ENCODE measurements at places on chromosomes 2 and 18. TPM values are rescaled to one million over a fixed set of nuclear protein-coding genes. Genes with fewer than 3 reads are reported as not detected.

DNA sequence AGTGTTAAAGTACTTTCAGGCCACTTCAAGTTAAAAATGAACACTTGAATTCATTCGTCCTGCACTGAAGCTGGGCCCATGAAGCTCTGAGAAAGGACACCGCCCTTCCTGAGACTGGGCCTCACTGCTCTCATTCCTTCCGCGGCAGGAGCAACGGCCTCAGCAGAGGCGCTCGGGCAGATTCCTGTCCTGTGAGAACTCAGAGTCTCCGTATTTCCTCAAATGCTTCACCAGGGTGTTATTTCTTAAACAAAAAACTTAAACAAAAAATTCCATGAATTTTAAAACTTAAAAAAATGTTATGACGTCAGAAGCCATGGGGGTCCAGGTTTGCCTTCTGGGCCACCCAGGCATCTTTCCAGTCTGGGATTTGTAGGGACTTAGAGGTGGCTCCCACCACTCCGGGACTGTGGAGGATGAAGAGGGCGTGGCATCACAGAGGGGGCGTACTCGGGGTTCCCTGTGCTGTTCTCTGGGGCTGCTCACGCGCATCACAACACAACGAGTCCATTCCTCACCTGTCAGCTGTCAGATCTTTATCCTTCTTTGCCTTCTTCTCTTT lies 115.9 kb upstream of the ASB18 start:
- DNase-seq = no peak

DNA sequence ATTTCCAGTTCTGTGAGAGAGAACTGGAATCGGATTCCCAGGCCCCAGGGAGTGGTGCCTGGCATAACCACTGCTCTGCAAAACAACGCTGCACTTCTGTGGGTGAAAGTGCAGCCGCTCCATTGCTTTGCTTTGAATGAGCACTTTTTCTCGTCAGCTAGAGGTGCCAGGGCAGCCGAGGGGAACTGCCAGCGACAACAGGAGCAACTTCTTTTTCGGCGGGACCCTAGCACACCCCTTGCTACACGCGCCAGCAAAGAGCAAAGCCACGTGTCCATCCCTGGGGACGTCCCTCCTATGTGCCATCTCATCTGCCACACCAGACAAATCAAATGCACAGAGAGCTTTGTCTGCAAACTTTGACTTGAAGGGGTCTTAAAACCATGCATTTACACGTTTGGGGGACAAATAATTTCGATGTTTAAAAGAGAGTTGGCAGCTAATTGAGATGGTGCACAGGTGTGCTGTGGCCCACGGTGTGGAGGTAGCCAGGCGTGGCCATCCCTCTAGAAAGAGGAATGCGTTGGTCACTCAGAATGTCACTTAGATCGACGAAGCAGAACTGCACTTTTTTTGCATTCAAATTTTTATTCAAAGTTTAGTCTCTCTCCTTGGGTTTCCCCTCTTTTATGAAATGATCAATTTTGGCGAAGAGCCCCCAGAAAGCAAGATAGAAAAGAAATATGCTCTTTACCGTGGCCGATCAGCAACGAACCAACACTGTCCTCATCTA lies 151.8 kb downstream of the MBP start:
- DNase-seq = no peak

- no peak for DNase-seq
These were observed 29.8 kb upstream of the RMP24 start for GRCh38 chr18:35942661-35943060.

Gene ASIC4
- not detected for total RNA-seq

Gene MC5R
- not detected for total RNA-seq

Gene ABCB11
- total RNA-seq = not detected

DNA sequence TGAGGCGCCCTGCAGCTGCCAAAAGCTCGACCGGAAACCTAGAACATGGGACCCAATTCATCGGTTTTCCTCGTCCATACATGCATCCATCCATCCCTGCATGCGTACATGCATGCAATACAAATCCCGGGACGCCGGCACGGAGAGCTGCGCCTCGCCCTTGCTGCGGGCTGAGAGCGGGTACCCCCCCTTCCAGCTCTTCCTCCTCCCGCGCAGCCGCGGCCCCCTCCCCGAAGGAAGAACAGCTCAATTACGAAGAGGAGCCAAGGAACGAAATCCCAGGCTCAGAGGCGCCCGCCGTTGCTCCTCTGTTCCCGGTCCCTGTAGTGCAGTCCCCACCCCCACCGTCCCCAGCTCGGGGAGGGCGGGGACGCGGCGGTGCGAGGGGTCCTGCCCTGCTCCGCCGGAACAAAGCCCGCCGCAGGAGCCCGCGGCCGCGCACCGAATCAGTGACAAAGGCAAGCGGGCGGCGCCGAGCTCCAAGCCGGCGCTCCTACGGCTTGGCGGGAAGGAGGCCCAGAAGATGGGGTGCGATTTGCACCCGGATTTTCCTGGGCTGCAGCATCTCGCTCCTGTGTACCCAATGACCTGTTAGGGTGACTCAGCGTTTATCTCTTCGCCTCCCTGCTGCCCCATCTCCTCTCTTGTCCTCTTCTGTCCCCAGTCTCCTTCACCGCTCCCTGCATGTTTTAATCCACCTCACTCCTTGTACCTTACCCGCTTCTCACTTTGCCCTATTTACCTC lies 8.9 kb upstream of the POU3F3 start:
- DNase-seq = no peak

- DNase-seq = no peak
These were observed 13.7 kb upstream of the LTBP1 start for GRCh38 chr2:32932825-32933755.

DNA sequence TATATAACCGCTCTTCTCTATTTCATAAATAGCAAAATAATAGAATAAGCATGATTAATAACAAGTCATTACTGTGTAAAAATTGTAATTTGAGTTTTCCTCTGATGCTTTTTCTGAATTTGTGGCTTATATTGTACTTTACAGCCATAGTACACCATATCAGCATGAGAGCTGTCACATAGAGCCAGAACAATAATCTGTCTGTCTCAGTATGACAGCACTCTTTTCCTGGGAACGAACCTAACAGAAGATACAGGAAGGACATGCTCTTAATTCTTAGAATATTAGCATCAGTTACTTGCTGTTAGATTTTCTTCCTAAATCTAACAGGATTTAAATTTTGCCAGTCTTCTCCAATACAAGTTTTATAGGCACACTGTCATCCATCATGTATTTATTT lies 21.3 kb upstream of the NRXN1 start:
- no peak for DNase-seq

GRCh38 chr2:205199165-205199850 lies 483.0 kb upstream of the NRP2 start:
- DNase-seq = no peak

GRCh38 chr2:19416784-19417684 lies 58.6 kb upstream of the OSR1 start:
- DNase-seq = no peak

DNA sequence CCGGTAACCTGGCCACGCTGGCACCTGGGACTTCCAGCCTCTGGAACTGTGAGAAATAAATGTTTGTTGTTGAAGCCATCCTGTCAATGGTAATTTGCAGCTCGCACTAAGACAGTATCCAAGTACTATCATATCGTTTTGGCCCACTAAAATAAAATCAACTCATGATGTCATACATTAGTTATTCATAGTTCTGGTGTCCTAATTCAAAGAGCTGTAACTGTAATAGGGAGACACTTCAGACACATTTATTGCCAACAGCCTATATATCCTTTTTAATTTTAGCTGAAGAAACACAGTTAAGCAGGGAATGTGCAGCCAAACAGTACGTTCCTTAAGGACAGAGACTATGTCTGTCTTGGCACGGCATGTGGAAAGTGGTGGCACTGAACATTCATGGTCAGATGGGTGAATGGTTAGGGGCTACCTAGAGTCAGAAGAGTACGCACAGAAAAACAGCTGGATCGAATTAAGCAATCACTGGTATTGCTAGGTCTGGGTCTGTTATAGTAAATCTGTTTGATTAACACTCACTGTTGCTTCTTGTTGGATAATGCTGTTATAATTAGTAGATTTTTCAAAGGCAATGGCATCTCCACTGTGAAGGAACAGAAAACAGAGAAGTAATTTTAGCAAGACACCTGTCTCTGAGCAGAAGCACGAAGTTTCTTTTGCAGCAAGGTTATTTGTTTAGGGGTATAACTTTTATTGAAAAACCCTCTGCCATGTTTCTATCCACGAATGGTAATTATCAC lies 41.3 kb upstream of the CREG2 start:
- DNase-seq = no peak

Data from renal cortical epithelial cell (primary cell).